Activated CD4-positive, alpha-beta T cell treated with anti-CD3 and anti-CD28 coated beads, Interleukin-2, amount 10 ng/mL, durations not matched to agents 7 days and 5 days (primary cell): ENCODE measurements at places on chromosomes 6 and 20.
A peak's percentile ranks its signal among the peaks of the same experiment; 100 is the strongest.

DNA sequence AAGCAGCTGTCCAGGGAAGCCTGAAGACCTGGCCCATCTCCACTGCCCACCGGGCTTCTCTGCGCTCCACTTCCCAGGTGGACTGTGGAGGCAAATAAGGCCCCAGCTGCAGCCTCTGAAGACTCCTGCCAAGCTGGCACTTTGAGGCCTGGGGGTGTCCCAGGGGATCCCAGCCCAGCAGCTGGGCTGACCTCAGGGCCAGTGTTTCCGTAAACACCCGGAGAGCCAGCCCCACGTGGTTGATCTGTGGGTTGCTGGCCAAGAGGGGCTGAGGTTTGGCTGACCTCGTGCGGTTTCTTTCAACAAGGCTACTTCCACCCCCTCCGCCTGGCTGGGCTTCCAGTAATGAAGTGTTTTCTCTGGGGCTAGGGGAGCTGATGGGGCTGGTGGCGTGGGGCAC is 12.4 kb upstream of the CCN5 start:
- DNase-seq, result no peak

DNA sequence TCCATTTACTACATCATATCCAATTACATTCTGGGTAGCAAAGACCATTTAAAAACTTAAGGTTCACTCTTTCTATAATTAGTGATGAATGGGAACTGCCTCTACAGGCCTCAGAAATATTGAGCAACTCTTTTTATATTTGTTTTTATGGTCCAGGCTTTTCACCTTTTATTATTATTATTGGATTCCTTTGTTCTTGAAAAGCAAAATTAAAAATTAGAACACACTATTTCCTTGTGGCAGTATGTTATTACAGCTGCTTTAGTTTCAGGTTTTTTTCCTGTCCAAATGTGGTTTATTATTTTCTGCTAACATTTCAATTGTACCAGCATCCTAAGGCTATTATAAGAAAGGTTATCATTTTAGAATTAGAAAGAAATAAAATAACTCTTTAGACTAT is 150.1 kb downstream of the FARS2 start:
- no peak for DNase-seq

DNA sequence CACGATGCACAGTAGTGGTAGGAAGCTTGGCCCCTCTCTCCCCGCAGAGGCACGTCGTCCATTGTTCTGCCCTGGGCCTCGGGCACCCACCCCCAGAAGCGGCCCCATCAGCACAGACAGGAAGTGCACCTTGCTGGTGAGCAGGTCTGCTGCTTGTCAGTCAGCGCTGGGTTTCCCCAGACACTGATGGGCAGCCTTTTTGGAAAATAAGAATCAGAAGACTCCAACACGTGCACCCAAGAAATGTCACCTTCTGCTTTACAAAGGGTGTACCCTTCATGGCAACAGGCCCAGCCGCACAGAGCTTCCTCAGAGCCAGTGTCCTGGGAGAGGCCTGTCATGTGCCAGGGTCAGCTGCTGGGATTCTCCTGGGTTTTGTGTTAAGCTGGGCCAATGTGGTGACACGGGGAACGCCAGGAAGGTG is 34.7 kb upstream of the IRF4 start:
- DNase-seq, result no peak

DNA sequence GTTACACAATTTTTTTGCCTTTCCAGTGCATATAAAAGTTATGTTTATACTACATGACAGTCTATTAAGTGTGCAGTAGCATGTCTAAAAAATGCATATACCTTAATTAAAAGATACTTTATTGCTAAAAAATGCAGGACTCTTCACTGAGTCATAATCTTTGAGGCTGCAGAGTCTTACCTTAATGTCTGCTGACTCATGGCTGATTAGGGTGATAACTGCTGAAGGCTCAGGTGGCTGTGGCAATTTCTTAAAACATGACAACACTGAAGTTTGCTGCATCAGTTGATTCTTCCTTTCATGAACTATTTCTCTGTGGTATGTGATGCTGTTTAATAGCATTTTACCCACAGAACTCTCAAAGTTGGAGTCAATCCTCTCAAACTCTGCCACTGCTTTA is 19.1 kb downstream of the ZSCAN23 start:
- DNase-seq, result no peak

GRCh38 chr6:30450909-30451841 is 38.1 kb upstream of the HLA-E start:
- peak; percentile 78 for DNase-seq

- DNase-seq, result no peak
These were observed 33.0 kb downstream of the PIM1 start for GRCh38 chr6:37202788-37203491.

DNA sequence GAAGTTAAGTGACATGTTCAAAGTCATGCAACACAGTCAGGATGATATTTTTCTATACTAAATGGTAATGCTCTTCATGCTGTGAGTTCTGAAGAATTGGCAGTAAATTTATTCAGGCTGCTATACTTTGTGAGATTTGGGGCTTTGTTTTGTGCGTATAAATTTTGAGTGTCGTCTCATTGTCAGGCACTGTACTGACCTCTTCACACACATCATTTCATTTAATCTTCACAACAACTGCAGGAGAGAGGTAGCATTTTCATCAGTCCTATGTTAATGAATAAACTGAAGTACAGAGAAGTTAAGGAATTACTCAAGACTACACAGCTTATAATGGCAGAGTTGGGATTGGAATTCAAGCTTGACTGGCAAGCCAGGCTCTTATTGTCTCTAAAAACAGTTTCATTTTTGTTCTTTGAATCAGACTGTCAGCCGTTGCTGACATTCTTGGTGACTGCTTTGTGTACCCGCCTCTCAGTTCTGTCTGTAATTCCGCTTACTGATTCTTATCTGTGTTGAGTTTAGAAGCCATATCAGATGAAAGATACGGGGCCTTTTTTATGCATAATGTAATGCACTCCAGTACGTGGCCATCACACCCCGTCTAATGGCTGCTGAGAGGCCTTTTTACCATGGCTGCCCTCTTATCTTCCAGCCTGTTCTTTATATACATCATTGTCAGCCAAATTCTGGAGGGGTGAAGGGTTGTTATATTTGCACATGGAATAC is 274.9 kb downstream of the UTRN start:
- DNase-seq, result peak; percentile 64

DNA sequence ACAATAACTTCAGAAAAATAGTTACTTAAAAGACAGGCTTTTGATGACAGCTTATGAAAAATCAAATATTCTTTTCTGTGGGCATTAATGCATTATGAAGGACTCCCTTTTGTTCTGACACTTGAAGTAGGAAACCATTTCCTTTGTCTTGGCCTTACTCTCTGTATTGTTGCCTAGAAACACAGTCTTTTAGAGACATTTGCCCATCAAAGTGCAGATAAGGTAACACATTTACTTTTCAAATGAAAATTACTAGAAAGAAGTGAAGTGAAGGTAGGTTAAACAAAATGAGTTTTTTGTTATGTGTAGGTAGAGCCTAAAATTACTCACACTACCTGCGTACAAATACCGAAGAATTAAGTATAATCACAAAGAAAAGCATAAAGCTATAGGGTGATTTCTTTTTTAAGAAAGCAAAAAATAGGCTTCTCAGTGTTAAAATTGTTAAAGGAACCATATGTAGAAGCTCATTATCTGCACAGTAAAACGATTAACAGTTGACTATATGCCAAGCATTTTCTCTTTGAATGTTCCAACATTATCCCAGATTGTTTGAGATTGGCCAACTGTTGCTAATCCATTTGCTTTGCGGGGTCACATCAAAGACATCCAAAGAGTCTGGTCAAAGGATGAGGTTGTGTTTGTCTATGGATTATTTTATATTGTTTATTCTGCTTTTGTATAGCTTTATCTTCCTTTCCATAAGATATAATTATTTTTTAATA is 542.0 kb upstream of the RNF217 start:
- no peak for DNase-seq
